ENCODE measurements at places on chromosomes 1 and 21.

DNA sequence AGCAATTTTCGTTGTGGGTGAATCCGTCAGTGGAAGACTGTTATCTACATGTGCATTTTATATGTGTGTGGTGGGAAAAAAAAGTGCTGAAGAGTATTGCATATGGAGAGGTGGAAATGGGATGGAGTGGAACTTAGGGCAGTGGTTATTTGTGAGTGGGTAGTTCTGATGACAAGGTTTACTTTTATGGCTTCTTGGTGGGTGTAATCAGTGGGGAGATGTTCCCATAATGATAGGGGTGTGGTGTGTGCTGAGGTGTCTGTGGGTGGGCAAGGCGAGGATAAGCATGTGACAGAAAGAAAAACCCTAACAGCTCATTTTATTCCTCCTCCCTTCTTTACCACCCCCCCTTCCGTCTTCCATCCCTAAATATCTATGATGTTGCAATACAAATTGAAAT, 288.1 kb downstream of the NUF2 start:
- no peak for DNase-seq

- no peak for DNase-seq
These were observed 10.9 kb upstream of the PROX1 start for GRCh38 chr1:213976665-213977485.

DNA sequence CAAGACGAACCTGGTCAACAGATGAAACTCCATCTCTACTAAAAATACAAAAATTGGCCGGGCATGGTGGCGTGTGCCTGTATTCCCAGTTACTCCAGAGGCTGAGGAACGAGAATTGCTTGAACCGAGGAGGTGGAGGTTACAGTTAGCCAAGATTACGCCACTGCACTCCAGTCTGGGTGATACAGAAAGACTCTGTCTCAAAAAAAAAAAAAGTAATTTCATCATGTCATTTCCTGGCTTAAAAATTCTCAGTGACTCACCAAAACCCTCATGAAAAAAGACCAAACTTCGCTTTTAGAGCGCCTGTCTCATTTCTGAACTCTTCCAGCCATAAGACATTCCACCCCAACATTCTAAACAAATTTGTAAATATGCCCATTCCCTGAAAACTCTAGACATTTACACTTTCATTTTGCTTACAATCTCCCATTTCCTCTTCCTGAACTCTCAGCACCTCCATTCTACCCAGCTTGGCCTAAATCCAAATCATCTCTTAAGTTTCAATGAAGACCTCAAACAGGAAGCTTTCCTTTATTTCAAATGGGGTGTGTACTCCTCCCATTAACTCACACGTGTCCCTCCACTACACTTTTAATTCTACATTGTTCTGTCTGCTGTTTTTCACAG, 50.5 kb upstream of the PRRC2C start:
- no peak for DNase-seq

DNA sequence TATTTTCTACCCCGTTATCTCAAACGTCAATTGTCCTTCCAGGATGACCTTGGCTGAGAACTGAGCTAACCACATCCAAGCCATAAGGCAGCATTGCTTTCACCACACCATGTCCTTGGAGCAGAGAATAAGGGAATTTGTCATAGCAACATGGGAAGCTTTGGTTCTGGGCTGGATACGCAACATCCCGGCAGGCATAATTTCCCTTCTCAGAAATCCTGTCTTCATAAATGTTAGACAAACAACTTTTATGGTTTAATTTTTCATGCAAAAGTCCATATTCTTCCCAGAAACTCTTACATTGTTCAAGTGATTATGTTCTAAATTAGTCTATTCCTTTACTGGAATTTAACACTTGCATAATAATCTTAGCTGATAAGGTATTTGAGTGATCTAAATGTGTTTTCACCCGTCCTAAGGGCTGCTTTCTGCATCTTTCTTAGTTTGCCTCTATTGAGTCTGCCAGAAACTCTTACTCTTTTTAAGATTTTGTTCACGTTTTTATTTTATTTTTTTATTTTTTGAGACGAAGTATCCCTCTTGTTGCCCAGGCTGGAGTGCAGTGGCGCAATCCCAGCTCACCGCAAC, 51.8 kb downstream of the KCNJ15 start:
- no peak for DNase-seq

DNA sequence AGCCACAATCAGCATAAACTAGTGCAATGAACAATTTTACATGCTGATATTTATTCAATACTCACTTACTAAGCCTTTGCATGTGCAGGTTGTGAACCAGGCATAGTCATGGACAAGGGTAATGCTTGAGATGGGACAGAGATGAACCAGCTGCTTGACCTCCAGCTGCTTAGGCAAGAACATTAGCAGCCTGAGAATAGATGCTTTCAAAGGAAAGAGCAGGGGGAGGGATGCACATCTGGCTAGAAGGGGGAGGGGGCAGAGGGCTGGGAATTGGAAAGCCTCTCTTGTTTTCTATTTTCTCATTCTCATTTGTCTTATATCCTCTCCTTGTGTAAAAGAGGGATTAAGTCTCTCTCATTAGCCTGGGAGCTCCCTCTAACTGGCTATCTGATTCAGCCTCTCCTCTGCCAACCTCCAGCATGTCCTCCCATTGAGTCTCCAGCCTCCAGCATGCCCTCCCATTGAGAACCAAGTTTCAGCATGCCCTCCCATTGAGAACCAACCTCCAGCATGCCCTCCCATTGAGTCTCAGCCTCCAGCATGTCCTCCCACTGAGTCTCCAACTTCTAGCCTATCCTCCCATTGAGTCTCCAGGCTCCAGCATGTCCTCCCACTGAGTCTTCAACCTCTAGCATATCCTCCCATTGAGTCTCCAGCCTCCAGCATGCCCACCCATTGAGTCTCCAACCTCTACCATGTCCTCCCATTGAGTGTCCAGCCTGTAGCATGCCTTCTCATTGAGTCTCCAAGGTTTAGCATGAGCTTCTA, 38.4 kb upstream of the TRABD2B start:
- no peak for DNase-seq

GRCh38 chr1:173688300-173688699, 18.6 kb upstream of the ANKRD45 start:
- DNase-seq, result no peak

- peak; percentile 84 for DNase-seq
These were observed 80.5 kb upstream of the BMP8A start for GRCh38 chr1:39410915-39411436.

DNA sequence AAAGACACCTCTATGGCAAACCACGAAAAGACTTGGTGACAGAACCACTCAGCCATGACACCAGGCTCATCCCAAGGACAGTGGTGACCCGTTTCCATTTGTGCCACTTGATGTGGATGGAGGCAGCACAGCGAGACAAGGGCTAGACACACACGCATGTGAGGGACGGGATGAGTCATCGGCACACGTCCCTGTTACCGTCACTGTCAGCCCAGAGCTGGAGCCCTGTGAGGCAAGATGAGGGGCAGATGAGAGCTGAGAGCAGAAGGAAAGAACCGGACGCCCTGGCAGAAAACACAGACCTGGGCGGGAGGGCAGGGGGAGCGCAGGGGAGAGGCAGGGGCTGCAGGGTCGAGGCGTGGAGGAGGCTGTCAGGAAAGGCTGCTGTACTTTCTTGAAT, 57.8 kb downstream of the SIK1 start:
- no peak for DNase-seq

- no peak for DNase-seq
These were observed 567.5 kb downstream of the PLA2G4A start for GRCh38 chr1:187396226-187396625.

Data from kidney glomerular epithelial cell (primary cell).